ENCODE measurements at places on chromosomes 3 and 15.
A peak's percentile ranks its signal among the peaks of the same experiment; 100 is the strongest.

- no peak for DNase-seq
These were observed 562 bp downstream of the ADGRG7 start for GRCh38 chr3:100609963-100610362.

GRCh38 chr3:176848431-176849214 is 348.7 kb downstream of the TBL1XR1 start:
- DNase-seq = no peak

DNA sequence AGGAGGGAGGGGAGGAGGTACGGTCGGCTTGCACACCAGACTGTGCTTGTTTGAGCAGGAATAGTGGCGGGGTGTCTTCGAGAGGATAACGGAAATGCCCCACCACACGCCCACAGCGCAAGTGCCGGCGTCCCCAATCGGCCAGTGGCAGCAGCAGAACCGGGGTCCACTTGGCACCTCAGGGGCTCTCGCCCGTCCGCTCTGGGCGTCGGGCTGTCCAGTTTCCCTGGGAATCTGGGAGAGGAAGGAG is 53.7 kb downstream of the CCDC54 start:
- DNase-seq = peak; percentile 44

GRCh38 chr3:156721687-156722618 is 47.6 kb downstream of the TIPARP start:
- no peak for DNase-seq

- DNase-seq = no peak
These were observed 3.6 kb downstream of the ATXN7 start for GRCh38 chr3:63867225-63867624.

DNA sequence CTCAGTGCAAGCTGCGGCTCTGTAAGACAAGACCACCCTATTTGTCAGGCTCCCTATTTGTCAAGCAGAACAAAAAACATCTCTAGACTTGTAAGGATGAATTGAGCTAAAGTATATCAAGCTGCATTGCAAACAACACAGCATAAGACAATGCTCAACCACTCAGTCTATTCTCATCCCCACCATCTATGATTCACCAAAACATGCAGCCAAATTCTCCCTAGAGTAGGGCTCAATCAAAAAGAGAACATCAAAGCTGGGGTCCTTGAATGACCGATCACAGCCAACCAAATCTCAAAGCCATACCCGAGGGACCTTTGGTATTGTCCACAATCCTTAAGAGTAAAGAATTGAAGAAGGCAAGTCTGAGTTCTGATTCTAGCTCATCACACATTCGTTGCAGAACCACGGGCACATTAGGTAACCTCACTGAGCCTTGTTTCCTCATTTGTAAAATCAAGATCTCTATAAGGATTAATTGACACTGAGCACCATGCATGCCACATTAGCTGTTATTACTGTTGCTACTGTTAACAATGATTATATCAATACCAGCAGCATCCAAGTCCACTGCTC is 31.2 kb downstream of the RFTN1 start:
- no peak for DNase-seq

DNA sequence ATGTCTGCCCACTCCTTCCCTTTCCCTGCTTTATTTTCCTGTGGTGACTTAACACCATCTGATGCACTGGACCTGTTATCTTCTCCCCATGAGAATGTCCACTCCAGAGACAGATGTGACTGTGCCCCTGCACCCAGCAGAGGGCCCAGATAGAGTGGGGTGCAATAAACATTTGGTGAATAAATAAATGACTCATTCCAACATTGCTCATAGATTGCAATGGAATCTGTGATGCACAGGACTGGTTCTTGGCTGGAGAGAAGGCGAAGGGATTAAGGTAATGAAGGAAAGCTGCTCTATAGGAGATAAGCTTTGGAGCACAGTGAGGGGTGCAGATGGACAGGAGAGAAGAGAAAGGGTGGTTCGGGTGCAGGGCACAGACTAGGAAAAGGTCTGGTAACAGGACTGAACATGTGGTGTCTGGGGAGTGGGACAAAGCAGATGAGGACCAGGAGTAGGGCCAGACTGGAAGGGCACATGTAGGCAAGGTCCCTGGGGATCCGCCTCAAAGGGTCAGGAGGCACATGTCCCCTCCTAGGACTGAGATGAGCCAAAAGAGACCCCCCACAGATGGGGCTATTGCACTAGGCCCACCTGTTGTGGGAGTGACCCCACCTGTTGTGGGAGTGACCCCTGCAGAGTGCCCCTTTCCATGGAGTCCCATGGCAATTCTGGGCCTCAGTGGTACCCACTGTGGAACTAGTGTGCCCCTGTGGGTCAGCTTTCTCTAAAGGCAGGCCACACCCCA is 17.5 kb upstream of the POC1A start:
- DNase-seq = no peak

GRCh38 chr15:68150187-68150586 is 54.9 kb downstream of the CALML4 start:
- no peak for DNase-seq

DNA sequence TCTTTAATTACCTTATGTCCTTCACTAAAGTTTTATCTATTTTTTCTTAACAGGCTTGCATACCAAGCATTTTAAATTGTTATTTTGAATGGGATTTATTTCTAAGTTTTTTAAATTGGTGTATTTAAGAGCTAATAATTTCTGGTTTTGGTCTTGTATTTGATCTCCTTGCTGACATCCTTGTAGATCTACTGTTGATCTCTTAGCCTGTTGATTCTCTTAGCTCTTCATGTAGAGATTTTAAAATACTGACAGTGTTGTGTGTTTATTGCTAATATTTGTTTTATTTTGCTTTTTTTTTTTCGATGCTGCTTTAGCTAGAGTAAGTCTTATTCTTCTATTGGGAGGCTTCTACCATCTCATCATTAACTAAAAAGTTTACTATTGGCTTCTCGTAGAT is 65.5 kb downstream of the PLCL2 start:
- DNase-seq = no peak

DNA sequence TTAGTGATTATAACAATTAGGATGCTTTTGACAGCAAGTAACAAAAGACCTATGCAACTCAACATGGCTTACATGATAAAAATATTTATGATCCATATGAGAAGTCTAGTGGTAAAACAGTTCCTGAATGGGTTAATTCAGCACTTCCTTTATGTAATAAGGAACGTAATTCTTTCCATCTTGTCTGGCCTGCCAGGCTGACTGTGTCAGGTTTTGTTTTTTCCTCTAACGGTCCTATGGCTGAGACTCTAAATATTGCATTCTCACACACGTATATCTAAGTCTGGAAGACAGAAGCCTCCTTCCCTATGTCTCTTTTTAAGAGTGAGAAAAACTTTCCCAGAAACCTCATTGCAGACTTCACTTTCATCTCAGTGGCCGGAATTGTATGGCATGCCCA is 50.6 kb downstream of the DUT start:
- DNase-seq = no peak

DNA sequence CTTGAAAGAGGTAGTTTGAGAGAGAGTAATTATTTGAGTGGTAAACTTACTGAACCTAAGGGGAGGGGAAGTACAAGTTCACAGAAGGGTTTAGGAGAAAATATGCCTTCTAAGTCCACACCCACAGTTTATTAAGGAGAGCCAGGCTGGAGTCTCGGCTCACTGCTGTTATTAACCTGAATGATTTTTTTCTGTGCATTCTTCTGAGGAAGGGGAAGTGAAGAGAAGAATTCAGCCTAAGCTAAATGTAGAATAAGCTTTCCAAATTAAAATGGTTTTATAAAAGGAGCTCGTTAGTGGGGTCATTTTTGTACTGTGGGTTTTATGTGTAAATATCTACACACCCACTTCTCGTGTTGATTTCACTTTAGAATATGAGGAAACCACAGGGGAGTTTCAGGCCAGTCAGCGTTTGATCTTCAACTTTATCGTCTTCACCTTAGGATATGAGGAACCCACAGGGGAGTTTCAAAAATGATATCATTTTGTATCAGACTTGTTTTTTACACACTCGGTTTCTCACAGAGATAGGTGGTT is 1.5 kb downstream of the WHAMM start:
- peak; percentile 51 for DNase-seq

DNA sequence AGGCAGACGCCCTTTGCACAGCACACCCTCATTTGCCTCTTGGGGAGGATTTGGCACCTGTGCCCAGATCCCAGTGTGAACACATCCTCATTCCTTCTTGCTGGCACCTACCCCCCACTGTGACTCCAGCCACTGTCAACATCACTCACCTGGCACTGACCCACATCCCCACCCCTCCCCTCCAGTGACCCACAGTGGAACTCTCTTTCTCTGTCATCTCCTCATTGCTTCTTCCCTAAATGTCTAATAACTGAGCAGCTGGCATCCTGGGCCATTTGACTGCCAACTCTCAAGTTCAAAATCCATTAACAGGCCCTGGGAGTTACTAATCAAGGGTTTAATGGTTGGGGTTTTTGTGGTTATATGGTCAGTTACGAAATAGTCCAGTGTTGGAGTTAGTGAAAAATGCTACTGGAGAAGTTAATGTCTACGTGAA is 14.4 kb downstream of the SNAPC5 start:
- no peak for DNase-seq

DNA sequence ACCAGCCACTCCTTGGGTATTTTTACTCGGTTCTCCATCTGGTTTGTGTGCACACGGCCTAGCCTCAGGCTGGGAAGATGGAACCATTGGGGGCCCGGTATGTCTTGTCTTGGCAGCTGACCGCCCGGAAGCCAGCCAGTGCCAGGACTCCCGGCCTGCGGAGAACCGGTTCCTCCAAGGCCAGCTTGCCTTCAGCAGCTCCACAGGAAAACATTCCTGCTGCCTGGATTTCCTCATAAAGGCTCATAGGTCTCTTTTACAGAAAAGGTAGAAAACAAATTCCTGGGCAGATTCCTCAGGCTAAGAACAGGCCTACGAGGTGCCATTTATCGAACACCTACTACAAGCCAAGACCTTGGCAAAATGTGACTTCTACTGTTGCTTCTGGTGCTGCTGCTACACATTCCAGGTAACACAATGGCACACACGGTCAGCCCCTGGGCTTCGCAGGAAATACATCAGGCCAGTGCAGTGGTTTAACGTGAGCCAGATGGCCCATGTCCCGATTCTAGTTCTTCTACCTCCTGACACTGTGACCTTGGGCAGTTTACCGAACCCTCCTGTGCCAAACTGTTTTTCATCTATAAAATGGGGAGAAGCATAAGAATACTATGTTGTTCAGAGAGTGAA is 141.8 kb downstream of the OPA1 start:
- no peak for DNase-seq

- no peak for DNase-seq
These were observed 40.1 kb upstream of the MTMR10 start for GRCh38 chr15:31031471-31032067.

GRCh38 chr3:12627370-12627769 is 36.5 kb downstream of the RAF1 start:
- DNase-seq = no peak

GRCh38 chr15:63056829-63057228 is 14.3 kb downstream of the TPM1 start:
- no peak for DNase-seq

- no peak for DNase-seq
These were observed 486.0 kb upstream of the TPRG1 start for GRCh38 chr3:188685789-188686188.

GRCh38 chr15:96409215-96410138 is 79.0 kb downstream of the NR2F2 start:
- no peak for DNase-seq

- no peak for DNase-seq
These were observed 48.2 kb downstream of the CRYGS start for GRCh38 chr3:186496016-186496415.

DNA sequence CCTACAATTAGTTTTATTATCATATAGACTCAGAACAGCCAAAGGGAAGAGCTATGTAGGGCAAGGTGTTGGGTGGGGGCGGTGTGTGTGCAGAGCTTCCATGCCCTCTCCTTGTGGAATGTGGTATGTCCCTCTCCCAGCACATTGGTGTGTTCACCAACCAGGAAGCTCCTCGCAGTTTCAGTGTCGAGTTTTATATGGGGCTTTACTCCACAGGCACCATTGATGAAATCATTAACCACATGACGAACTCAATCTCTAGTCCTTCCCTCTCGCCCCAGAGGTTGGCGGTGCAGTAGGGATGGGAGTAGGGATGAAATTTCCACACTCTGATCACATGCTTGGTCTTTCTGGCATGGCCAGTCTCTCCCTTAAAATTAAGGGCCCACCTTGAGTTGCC is 13.6 kb upstream of the SRP14 start:
- no peak for DNase-seq

DNA sequence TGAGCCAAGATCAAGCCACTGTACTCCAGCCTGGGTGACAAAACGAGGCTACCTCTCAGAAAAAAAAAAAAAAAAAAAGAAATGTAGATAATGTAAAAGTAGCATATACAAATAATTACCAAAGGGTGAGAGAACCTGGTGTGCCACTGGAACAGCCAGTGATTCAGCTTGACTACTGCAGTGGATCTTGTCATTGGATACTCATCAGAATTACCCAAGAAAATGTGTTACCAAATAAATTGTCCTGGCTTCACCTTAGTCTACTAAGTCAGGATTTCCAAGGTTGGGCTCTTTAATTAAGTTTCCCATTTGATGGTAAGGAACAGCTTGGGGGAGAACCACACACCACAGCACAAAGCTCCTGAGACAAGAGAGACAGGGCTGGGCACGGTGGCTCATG is 1.5 kb downstream of the NICN1 start:
- DNase-seq = no peak

DNA sequence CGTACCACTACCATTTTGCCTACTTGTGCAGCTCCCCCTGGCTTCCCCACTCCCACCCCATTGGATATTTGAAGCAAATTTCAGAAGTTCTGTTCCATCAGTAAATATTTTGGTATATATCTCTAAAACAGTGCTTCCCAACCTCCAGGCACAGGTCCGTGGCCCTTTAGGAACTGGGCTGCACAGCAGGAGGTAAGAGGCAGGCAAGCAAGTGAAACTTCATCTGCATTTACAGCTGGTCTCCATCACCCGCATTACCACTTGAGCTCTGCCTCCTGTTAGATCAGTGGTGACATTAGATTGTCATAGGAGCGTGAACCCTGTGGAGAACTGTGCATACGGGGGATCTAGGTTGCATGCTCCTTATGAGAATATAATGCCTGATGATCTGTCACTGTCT is 97.2 kb upstream of the LRRFIP2 start:
- DNase-seq = no peak

GRCh38 chr15:66594344-66594743 is 28.5 kb upstream of the LCTL start:
- no peak for DNase-seq

DNA sequence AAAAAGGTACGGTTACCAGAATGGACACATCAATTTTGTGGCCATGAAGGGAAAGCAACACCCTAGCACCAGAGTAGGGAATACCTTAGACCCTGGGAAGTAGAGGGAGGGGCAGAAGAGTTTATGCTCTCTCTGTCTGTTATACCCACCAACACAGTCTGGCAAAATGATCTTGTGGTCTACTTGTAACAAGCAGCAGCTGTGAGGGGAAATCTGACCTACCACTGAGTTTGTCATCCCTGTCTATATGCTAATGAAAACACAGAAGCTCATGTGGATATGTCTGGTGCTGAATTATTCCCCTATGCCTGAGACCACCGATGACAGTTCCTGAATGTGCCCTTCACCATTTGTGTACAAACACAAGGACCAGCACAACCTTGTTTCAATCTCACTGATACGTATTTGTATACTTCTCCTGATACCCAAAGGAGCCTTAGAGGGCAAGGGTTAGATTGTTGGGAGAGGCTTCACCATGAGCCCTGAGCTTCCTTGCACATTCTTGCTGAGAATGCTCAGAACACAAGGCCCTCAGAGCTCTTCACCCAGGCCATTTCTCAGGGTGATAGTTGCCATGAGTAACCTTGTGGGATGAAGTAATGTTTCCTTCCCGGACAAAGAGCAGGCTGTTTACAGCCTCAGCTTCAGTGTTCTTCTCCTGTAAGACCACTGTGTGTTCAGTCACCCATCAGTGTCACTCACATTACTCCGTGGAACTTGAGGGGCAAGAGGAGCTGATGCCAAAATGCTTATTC is 24.7 kb upstream of the ZNF639 start:
- no peak for DNase-seq

All from activated CD4-positive, alpha-beta T cell treated with anti-CD3 and anti-CD28 coated beads for 48 hours (primary cell).